ENCODE measurements at places on chromosomes 5 and 9.

DNA sequence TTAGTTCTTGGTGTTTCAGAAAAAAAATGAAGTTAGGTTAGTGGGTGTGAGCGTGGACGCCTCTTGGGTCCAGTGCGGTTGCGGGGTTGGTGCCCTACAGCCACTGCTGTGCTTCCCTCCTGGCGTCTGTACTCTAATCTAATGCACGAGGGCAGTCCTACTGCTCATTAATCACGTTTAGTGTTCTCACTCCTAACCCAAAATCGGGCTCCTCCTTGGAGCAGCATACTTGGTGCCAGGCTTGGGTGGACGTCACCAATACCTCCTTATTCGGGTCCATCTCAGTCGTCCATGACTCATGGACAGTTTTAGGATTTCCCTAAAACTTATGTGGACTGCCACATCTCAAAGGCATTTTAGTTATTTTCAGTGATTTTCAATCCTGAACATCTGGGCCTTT lies 41.6 kb downstream of the TRIO start:
- H3K36me3 ChIP-seq, result no peaks in the 10 kb centered on the region
- H3K4me1 ChIP-seq, result peaks cover 10% of the 10 kb centered on the region
- no peak overlapping the region for H3K27ac ChIP-seq
- DNase-seq, result no peak
- no peaks in the 10 kb centered on the region for H3K27me3 ChIP-seq

DNA sequence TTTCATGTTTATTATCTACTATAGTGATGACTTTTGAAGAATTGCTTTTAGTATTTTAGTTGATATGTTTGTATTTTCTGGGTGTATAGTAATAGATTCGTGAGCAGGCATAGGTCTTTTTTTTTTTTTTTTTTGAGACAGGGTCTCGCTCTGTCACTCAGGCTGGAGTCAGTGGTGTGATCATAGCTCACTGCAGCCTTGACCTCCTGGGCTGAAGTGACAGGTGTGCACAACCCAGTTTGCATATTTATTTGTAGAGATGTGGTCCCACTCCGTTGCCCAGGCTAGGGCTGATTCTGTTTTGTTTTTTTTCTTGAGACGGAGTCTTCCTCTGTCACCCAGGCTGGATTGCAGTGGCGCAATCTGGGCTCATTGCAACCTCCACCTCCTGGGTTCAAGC lies 11.9 kb downstream of the ERBIN start:
- H3K4me1 ChIP-seq, result no peaks in the 10 kb centered on the region
- no peak for DNase-seq
- H3K27ac ChIP-seq, result no peak overlapping the region
- H3K4me3 ChIP-seq, result no peak overlapping the region
- no peaks in the 10 kb centered on the region for H3K27me3 ChIP-seq

DNA sequence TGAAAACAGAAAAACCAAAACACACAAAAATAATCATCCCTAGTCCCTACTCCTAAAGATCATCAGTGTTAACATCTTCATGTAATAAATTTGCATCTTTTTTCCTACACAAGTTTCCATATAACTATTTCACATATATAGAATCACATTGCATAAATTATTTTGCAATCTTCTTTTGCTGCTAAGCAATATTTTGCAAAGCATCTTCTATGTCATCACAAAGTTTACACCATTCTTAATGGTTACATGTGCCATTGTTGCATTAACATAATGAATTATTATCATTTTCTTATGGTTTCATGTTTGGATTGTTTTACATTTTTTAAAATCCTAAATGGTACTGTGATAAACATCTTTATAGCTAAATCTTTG lies 17.8 kb downstream of the SH3TC2 start:
- no peak overlapping the region for H3K27ac ChIP-seq
- no peaks in the 10 kb centered on the region for H3K27me3 ChIP-seq
- no peaks in the 10 kb centered on the region for H3K36me3 ChIP-seq
- DNase-seq, result no peak

DNA sequence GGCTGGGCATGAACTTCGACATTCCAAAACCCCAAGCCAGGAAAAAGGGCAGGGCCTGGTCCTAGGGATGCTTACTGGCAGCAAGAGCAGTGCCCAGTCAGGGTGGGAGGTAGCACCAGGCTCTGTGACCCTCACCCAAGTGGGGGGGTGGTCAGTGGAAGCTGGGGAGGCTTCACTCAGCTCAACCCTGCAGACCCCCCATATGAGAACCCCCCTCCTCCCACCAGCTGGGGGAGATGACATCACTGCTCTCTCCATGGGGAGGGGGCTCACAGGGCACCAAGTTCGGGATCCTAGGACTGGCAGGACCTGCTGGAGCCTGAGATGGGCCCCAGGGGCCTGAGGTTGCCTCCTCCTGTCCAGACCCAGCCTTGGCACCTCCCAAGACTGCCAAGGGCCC lies 4.7 kb downstream of the DNLZ start:
- H3K27ac ChIP-seq, result no peak overlapping the region
- no peaks in the 10 kb centered on the region for H3K27me3 ChIP-seq
- H3K36me3 ChIP-seq, result no peaks in the 10 kb centered on the region
- no peak for DNase-seq
- H3K4me3 ChIP-seq, result no peak overlapping the region

DNA sequence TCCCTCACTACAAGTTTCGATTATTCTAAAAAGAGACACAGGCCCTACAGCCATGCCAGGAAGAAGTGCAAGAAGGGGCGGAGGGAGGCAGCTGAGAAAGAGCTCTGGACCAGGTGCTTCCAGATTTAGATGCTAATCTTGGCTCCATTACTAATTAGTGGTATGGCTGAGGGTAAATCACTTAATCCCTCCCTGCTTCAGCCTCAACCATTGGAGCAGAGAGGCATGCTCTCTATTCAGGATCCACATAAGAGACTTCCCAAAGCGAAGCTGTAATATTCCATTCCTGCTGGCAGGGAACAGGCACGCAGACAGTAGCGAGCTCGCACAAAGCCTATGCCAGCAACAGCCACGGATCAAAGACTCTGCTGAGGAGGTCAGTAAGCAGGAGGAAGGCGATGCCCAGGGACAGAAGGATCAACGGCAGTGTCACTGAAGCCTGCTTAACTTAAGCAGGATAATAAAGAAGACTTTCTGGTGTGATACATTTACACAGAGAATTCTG lies 24.2 kb downstream of the LIFR start:
- no peaks in the 10 kb centered on the region for H3K36me3 ChIP-seq
- H3K4me3 ChIP-seq, result no peak overlapping the region
- DNase-seq, result no peak
- peaks cover 6% of the 10 kb centered on the region for H3K4me1 ChIP-seq
- H3K27ac ChIP-seq, result no peak overlapping the region

Measured in iPS DF 6.9 (cell line).